ENCODE measurements at places on chromosomes 4 and X.
A peak's percentile ranks its signal among the peaks of the same experiment; 100 is the strongest.

DNA sequence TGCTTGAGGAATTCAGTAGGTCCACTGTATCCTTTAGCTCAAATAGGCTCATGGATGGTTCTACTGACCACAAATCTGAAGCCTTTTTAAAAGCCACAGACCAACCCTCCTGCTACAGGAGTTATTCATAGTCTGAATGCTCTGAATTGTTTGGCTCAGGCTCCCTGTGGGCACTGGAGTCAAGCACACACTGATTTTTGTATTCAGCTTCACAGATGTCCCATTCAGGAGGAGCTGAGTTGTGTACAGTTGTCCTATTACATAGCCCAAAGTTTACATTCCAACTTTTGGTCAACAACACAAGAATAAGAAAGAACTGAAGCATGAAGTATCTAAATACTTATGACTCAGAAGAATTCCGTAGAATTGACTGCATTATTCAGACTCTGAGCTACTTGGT is 243.9 kb downstream of the UNC5C start:
- no peak for DNase-seq

GRCh38 chr4:169128902-169129301 is 118.8 kb upstream of the CBR4 start:
- no peak for DNase-seq

- DNase-seq = no peak
Measured at GRCh38 chr4:82499738-82500434, 61.9 kb downstream of the TMEM150C start.

GRCh38 chr4:108829966-108830492 is 67.2 kb upstream of the ETNPPL start:
- no peak for DNase-seq

DNA sequence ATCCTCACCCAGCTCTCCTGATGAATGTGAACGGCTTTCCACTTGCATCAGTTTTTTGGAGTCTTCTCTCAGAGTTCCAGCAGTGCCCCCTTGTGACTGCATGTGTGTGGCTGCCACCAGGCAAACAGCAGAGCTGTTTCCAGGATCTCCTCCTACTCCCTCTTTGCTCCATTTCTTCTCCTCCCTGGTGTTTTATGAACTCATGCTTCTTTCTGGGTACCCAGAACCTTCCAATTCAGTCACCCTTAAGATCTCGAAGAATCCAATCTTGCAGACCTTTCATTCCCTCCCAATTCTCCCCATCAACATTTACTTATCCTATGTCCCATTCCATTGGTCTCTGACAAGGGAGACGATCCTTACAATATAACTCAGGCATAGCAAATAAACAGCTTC is 6.8 kb upstream of the TCEANC start:
- peak; percentile 11 for DNase-seq

DNA sequence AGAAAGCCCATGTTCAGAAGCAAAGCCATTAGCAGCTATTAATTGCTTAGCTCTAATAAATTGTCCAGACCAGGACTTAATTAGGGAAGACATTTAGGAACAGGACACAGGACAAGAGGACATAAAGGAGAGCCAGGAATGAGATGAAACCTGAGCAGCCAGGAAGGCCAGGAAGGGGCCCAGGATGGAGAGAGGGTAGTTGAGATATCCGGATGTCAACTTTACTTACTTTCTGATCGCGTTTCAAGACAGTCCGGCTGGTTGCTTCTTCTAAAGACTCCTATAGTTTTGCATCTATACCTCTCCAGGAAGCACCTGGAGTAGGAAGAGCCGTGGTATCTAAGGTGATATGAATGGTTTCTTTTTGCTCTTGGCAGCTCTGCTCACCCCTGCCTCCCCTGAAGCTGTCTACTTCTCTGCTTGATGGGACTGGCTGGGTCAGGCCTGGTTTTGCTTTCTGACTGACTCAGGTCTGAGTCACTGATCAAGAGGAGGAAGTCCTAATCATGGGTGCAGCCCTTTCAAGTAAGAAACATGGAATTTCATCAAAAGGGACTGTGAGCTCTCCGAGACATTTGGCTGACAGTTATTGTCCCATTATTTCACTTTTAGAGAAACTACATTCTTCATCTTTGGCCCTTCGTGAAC is 733.3 kb downstream of the RPA4 start:
- no peak for DNase-seq

- no peak for DNase-seq
Measured at GRCh38 chrX:138908577-138908976, 197.1 kb upstream of the FGF13 start.

DNA sequence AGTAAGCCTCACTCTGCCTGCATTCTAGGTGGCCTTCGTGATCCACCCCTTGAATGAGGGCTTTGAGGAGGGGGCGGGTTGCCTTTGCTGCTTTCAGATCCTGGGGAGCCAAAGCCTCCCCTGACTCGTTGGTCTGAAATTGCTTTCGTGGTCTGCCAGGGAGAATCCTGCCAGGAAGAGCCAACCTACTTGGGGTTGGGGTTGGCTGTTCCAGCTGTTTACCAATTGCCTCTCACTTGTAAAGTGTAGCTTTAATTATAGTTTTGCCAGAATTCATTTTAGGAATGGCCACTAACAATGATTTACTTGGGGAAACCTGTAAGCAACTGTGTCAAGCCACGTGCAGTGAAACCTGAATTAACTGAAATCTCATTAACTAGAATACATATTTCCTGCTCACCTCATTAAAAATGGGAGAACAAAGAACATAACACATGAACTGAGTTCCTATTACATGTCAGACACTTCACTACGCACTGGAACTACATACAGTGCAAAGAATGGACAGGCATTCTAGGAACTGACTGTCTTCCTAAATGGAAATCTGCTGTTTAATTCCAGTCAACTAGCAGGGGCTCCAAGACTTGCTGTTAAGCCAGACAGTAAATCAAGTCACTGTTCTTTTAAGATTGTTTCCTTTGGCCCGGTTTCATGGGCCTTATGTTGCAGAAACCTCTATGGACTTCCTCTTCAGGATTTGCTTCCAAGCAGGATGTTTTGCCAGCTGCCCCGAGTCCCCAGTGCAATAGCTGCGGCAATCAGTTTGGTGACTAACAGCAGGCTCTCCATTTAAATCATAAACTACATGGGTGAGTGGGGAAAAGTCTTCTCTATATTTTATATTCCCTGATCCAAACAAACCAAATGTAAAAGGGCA is 16.4 kb upstream of the NKRF start:
- no peak for DNase-seq

DNA sequence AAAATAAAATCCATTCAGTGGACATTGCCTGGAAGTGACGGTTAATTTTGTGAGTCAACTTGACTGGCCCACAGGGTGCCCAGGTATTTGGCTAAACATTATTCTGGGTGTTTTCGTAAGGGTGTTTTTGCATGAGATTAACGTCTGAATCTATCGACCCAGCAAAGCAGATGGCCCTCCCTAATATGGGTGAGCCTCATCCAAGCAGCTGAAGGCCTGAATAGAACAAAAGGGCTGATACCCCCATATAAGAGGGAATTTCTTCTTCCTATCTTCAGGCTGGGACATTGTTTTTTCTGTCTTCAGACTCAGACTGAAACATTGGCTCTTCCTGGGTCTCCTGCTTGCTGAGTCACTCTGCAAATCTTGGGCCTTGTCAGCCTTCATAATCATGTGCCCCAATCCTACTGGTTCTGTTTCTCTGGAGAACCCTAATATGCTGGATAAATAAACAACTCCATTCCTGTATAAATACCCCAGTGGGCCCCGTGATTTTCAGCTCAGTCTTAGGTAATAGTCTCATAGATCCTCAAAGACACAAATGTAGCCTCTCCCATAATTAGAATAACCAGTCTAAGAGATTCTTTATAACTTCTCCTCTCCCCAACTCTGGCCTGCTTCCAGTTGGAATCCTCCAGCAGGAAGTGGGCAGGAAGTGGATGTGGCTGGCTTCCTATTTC is 33.1 kb upstream of the DDX3X start:
- DNase-seq = no peak

- DNase-seq = no peak
Measured at GRCh38 chr4:187251896-187252295, 528.2 kb upstream of the FAT1 start.

DNA sequence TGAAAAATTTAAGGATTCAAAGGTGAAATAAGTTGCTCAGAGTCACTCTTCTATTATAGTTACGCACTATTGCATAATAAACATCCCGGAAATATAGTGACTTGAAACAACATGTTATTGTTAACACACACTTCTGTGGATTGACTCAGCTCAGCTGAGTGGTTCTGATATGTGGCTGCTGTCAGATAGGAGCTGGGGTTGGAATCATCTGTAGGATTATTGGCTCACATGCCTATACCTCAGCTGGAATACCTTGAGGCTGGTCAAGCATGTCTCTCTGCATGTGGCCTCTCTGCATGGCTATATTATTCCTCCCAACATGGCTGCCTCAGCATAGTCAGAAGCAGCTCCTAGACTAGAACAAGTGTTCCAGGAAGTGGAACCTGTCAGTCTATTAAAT is 486.7 kb upstream of the MAGEB2 start:
- no peak for DNase-seq

DNA sequence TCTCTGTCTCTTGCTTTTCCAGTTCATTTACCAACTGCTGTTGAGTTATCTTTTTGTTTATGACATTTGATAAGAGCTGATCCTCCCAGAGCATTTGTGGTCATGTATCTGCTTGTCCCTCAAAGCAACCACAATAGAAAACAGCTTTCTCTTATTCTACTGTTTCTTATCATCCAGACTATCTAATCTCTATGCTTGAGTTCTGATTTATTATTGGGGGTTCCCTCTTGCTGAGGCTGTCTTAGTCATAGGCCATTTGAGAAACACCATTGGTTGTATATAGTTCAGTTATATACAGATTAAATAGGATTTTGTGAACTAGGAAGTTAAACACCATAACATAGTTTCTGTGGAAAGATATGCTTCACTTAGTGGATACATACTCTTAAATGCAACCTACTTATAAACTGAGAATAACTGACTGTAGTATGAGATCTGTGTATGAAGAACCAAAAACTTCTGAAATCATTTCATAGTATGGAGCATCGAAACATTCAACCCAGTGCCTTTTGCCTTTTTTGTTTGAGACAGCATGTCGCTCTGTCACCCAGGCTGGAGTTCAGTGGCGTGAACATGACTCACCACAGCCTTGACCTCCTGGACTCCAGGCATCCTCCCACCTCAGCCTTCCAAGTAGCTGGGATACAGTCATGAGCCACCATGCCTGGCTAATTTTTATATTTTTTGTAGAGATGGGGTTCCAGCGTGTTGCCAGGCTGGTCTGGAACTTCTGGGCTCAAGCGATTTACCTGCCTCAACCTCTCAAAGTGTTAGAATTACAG is 75.8 kb downstream of the STIM2 start:
- no peak for DNase-seq

DNA sequence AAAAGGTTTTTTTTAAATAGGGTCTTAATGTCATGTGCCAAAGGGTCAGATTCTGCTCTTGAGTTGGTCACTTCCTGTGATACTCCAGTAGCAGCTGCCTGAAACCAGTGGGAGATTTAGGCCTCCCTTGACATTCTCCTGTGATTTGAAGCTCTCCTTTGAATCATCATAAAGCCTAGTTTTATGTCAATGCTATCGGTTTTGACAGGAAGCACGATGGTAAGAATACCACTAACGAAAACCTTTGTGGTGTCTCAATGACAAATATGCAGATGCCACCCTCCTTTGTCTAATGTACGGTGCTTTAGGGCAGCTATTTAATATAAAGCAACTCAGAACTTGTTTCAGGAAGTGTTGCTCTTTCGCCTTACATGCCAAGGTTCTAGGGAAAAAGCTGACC is 44.2 kb downstream of the CCNI start:
- DNase-seq = no peak

DNA sequence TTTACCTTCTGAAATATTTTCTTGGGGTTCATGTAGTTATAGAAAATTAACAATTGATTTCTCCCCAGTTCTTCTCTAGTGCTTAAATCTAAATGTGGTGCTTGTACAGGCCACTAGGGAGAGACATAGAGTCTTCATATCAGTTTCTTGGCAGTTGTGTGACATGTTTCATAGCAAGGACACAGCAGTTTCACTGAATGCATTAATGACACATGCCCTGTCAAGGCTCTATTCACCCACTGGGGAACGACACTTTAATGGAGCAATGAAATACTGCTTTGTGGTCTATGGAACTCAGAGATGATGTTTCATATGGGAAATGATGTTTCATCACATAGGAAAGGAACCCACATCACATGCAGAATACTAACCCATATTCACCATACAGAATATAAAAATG is 2.8 kb downstream of the VEGFC start:
- no peak for DNase-seq

- DNase-seq = no peak
Measured at GRCh38 chrX:154369449-154370299, 4.8 kb downstream of the FLNA start.

DNA sequence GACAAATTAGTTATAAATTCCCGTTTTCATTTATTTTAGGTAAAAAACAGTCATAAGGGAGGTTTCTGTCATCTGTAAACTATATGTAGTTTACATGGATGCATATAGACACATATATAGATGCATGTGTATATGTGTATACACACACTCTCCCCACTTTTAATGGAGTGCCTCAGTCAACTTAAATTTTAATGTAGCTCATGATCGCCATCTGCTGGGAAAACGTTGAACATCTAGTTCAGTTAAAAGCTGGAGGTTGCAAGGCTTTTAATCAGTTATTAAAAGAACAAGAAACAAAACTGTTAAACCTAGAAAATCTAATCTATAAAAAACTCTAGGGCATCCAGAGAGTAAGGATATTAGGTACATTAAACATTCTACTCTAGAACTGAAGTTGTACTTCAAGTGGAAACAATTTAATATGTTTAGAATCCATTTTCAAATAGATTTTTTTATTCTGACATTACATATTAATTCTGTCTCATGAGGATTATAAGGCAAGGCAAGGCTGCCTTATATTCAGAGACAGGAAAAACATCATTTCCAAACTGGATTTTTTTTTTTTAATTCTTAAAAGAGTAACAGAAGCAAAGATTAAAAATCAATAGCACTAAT is 122.6 kb downstream of the SHISA3 start:
- DNase-seq = no peak

DNA sequence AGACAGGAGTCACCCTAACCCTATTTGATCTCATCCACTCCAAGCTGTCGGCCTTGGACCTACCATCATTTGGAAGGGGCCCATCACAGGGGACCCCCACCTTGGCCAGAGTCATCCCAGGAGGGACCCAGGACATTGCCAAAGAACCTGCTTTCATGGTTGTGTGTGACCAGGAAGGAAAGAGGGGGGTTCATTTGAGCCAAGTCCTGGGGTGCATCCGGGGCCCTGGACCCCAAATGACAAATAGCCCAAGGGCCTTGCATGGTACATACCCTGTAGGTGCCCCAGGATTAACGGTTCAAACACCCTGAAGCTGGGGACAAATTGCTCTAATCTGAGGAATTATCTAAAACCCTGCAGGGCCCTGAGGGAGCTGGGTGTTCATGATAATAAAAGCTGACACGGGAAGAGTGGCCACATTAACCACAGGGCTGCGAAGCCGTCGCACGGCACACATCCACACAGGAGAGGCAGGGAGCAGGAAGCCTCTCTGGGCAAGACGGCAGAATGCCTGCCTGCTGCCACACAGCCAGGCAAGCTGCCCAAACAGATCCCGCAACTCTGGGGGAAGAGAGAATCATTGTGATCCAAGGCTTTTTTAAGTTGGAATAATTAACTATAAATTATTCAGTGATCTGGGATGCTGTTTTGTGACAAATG is 28.2 kb upstream of the PPP2R2C start:
- DNase-seq = no peak
